Fibroblast of the aortic adventitia (primary cell): ENCODE measurements at places on chromosomes 5 and 9.

DNA sequence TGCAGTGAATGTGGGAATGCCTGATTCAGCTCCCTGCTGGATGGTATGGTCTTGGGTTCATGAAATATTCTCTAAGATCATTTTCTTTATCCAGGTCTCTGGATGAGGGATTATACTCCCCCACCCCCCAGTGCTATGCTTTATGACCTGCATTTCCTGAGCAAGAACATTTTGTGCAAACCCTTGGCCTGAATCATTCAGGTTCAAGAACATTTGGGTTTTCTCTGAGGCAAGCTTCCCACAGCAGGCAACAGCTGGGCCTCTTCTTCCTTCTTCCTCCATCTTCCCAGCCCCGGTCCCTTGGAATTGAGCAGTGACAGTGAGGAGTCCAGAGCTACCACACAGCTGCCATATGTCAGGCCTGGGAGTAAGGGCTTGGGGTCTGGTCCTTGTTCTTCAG lies 58.6 kb upstream of the TNFSF15 start:
- DNase-seq = no peak

GRCh38 chr5:55868846-55869245 lies 17.7 kb downstream of the IL31RA start:
- peak; percentile 95 for DNase-seq

- DNase-seq = peak; percentile 24
These were observed 20.8 kb upstream of the ADRB2 start for GRCh38 chr5:148805326-148806290.

DNA sequence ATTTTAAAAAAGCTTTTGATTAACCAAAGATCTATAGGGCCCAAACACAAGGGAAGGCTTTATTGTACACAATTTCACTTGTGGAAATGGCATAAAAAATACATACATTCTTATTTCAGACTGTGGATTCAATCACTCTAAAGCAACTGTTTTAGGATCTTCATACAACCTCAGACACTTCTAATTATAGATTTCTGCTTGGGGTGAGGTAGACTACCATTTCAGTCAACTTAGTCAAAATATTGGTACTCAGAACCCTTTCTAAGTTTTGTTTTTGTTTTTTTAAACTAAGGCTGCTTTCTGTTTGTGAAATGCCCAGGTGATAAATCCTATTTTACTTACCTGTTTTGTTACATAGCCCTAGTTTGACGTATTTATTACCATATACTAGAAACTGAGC lies 284.5 kb upstream of the RASA1 start:
- DNase-seq = no peak

DNA sequence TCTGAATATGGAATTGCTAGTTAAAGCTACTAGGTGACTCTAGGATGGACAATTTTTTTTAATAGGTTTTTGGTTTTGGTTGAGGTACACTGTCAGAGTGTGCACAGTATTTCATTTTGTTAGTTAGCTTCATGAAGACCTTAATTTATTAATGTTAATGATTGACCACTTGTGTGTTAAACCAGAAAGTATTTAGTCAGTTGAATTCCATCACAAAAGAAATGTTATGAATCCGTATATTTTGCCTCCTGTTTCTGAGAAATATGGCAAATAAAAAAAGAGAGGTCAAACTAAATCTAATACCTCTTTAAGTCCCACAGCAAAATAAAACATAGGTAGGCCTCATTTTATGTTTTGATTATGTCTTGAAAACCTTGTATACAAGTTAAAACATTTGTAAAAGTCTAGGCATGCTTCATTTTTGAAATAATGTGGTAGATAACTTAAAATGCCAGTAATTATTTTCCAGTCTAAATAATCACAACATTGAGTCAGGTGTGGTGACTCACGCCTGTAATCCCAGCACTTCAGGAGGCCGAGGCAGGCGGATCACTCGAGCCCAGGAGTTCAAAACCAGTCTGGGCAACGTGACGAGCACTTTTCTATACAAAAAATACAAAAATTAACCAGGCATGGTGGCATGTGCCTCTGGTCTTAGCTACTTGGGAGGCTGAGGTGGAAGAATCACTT lies 50.8 kb downstream of the ITGA1 start:
- DNase-seq = no peak

GRCh38 chr5:154179846-154180710 lies 10.5 kb upstream of the GALNT10 start:
- DNase-seq = peak; percentile 78

GRCh38 chr5:102080288-102080687 lies 215.8 kb downstream of the SLCO4C1 start:
- DNase-seq = no peak

- DNase-seq = peak; percentile 20
These were observed 200.4 kb downstream of the MAST4 start for GRCh38 chr5:66796305-66797292.

DNA sequence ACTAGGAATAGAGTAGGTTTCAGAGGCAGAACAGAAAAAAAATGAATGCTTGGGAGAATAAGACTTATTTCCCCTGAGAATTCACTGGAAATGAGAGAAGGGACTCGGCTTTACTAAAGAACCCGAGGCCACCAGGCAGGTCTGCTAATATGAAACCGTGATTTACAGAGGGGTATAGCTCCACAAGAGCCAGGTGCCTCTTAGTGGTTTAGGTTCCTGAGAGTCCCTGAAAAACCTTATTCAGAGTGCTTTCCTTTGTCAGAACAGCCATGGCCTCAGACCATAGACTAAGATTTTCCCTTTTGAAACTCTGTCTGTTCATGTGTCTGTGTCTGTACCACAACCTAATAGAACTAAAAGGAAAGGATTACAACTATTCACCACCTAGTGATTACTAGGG lies 35.9 kb upstream of the PUM3 start:
- DNase-seq = no peak

DNA sequence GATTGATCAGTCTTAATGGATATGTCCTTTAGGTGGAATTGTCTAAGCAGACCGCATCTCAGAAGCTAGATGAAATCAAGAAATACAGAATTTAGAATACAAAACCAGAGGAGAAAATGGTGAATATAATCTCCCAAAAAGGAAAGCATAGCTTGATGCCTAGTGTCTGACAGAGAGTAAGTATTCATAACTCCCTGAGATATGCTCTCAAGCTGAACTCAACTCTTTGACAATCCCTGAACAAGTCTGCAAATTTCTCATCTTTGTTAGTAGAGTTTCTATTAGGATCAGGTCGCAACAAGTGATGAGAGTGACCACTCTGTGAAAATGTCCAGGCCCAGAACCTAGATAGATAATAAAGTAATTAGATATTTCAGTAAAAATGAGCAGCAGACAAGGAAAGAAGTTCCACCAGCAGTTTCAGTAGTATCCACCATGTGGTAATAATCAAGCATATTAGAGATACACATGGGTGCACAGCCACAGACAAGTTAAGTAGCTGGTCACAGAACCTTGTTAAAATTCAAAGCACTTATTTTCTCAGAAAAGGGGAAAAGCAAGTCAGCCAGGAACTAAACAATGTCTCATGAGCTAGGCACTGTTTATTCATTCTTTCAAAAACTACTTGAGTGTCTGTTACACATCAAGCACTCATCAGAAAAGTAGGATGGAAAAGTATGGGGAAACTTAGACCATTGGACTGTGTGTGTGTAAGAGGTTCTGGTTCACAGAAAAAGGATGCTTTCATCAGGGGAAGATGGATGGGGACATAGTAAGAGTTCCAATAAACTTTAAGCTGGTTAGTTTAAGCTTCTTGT lies 481.5 kb upstream of the TUSC1 start:
- no peak for DNase-seq

- no peak for DNase-seq
These were observed 76.9 kb downstream of the RGS3 start for GRCh38 chr9:113540466-113540865.

DNA sequence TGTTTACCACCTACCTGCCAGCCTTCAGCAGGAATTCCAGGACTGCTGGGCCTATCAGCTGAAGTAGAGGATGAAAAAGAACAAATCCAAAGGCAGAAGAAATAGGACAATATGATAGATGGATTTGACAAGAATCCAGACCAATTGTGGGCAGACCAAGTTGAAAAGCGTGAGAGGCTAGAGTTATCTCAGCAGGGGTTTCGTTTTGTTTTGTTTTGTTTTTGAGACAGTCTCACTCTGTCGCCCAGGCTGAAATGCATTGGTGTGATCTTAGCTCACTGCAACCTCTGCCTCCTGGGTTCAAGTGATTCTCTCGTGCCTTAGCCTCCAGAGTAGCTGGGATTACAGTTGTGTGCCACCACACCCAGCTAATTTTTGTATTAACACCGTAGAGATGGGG lies 113.2 kb downstream of the PALM2AKAP2 start:
- DNase-seq = no peak

DNA sequence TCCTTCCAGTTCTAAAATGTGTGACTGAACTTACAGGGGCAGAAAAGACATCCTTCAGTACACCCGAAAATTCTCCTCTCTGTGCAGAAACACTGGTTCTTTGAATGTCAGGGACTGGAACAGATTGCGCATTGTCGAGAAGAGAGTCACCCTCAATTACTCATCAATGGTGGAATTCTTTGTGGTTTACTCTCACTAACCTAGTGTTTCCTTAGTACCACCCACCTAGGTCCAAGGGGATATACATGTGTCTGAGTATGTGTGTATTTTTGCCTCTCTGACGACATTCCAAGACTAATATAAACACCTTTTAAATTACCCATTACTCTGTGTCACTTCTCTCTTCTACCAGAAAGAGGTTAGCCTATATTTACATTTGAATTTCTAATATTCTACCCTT lies 660.8 kb downstream of the TLE1 start:
- peak; percentile 89 for DNase-seq

- DNase-seq = no peak
These were observed 146.8 kb upstream of the TBC1D2 start for GRCh38 chr9:98402019-98402840.

GRCh38 chr9:106864373-106865143 lies 1.6 kb downstream of the ZNF462 start:
- peak; percentile 63 for DNase-seq

GRCh38 chr9:73880101-73880500 lies 617.0 kb upstream of the RORB start:
- DNase-seq = peak; percentile 45

GRCh38 chr5:68482199-68482598 lies 266.6 kb downstream of the PIK3R1 start:
- no peak for DNase-seq

GRCh38 chr5:15472116-15472515 lies 27.9 kb upstream of the FBXL7 start:
- no peak for DNase-seq

DNA sequence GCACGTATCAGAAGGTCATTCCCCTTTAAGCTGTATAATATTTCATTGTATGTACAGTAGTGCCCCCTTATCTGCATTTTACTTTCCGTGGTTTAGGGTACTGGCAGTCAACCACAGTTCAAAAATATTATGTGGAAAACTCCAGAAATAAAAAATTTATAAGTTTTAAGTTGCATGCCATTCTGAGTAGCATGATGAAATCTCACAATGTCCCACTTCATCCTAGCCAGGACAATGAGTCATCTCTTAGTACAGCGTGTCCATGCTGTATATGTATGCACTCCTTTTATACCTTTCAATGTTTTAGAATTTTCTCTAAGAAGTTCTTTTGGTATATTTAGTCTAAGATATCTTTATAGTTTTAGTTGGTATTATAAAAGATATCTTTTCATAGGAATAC lies 115.0 kb upstream of the HAND1 start:
- peak; percentile 74 for DNase-seq

DNA sequence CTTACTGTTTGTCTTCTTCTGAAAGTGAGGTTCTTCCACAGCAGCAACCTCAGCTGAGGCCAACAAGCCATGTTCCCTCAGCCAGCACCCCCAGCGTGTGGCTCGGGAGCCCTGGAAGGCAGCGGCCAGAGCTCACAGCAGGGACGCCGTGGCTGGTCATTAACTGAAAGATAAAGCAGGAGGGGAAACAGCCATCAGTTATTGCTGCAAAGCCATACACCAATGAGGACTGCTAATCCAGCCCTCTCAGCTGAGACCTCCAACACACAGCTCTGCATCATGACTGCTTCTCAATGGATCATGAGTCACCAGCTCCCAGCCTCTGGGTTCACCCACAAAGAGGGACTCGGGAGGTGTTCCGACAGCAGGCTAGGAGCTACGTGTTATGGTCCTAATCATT lies 24.3 kb downstream of the ABCA1 start:
- DNase-seq = peak; percentile 42

GRCh38 chr5:56279291-56279690 lies 46.2 kb upstream of the ANKRD55 start:
- DNase-seq = no peak

DNA sequence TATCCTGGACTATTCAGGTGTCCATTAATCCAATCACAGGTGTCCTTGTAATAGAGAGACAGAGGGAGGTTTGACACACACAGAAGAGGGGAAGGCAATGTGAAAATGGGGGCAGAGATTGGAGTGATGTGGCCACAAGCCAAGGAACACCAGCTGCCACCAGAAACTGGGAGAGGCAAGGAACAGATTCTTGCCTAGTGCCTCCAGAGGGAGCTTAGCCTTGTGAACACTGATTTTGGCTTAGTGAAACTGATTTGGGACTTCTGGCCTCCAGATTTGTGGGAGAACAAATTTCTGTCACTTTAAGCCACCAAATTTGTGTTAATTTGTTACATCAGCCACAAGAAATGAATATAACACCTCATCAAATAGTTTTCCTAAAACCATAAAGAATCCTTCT lies 416.2 kb downstream of the ENC1 start:
- no peak for DNase-seq

- DNase-seq = no peak
These were observed 106.7 kb downstream of the NXNL2 start for GRCh38 chr9:88641456-88642240.
